ENCODE measurements at places on chromosomes 3 and 15.

- DNase-seq, result no peak
Measured at GRCh38 chr3:184727357-184728009, 15.6 kb upstream of the MAGEF1 start.

DNA sequence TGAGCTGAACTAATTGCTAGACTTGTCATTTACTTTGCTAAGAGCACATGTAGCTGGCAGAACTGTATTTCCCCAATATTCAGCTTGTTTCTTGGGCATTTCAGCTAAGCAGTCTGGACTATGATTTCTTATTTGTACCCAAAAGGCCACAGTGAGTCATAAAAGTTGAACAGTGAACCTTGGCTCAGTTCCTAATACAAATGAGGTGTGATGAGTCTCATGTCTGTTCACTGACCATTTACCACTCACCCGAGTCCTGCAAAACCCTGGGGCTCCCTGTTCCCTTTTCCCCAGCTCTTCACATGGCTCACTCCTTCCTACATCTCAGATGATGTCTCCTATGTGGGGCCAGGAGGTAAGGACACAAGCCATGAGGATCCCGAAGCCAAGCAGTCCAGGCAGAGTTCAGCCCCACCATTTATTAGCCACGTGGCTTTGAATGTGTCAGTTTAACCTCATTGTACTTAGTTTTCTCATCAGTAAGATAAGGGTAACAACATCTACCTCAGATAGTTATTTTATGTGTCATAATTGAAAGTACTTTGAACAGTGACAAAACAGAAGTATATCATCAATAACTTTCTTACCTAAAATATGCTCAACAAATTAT lies 239.3 kb downstream of the IL5RA start:
- DNase-seq, result no peak

DNA sequence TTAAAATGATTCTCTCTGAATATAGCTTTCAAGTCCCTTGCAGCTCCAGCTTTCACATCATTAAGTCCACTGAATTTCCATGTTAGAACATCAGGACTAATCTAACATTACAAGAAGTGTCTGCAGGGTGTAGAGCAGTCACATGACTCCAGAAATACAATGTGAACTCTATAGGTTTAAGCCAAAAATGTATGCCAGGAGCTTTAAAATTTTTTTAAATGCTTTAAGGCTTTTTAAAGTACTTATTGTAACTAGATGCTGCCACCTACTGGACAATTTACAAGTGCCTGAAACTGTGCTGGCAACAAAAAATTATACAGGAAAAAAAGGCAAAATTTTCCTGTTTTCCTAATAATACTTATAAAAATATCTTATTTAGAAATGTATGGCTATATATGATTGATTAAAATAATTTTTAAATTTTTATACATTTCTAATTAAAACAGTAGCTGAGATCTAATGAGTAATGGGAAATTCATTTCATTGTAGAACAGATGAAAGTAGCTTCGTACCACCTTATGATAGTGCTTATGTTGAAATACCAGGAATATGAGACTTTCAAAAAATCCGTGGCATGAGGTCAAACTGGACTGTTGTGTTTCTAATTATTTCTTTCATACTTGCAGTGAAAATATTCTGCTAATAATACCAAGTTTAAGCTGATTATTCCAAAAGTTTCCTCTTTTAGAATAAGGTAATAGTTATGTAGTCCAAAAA lies 25.7 kb downstream of the FSIP1 start:
- DNase-seq, result no peak

DNA sequence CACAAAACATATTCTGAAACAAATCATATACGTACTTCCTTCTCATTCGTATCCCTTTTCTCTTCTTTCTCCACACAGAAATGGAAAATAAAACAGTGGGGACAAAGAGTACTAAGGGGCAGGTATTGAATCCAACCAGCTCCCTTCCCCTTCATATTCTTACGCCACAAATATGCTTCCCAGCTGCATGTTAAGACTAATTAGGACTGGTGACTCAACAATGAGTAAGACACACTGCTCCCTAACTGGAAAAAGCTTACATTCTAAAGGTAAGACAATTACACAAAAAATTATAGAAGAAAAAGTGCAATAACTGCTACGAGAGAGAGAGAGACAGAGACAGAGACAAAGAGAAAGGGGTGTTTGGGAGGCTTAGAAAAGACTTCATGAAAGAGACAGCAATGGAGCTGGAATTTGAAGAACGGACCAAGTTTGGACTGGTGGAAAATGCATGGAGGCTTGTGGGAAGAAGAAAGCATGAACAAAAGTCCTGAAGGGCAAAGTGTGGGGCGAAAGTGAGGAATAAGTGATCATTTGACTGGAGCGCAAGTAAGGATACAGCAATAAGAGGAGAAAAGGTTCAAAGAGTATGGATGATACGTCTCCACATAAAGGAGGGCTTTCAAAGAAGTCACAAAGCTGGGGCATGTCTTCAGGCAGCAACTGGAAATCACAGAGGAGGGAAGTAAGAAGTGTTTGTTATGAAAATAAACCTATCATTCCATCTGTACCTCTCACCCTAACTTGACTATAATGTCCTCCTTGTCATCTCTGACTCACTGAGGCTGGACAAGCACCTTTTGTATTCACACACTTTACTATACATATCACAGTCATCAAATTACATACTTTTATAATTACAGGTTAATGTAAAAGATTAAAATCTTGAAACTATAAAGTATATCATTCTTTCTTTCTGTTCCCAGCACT lies 49.2 kb downstream of the RYK start:
- DNase-seq, result no peak

DNA sequence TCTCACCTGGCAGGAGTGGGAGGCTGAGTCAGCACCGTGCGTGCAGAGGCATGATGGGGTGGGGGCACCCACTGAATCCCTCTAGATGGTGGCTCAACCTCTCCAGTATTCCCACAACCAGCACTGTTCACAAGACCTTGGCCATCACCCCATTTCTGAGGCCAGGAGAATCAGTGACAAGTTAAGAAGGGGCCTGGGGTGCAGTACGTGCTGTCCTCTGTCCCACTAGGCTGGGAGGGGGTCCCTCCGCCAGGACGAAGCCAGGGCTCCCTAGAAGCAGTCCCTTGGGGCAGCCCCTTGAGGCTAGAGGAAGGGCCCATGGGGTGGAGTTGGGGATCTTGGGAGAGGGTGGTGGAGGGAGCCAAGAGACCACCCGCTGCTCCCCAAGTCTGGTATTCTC lies 4.8 kb downstream of the MYL3 start:
- DNase-seq, result no peak

- no peak for DNase-seq
Measured at GRCh38 chr3:56688191-56688590, 5.1 kb upstream of the TASOR start.

GRCh38 chr3:131762981-131763564 lies 260.3 kb upstream of the MRPL3 start:
- DNase-seq, result no peak

GRCh38 chr3:115227461-115227860 lies 80.4 kb upstream of the ZBTB20 start:
- no peak for DNase-seq

DNA sequence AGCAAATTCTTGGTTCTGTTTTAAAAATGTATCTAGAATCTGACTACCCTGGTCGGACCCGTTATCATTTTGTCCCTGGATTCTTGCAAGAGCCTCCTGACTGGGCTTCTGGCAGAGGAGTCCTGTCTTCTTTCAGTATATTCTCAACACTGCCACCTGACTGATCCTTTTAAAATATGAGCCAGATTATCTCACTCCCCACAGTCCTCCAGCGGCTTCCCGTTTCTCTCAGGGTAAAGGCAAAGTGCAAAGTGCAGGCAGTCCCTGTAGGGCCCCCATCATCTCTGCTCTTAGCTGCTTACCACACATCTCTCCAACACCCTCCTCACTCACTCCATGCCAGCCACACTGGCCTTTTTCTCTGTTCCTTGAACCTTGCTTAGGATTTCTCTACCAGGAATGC lies 28.4 kb downstream of the CRTC3 start:
- no peak for DNase-seq

DNA sequence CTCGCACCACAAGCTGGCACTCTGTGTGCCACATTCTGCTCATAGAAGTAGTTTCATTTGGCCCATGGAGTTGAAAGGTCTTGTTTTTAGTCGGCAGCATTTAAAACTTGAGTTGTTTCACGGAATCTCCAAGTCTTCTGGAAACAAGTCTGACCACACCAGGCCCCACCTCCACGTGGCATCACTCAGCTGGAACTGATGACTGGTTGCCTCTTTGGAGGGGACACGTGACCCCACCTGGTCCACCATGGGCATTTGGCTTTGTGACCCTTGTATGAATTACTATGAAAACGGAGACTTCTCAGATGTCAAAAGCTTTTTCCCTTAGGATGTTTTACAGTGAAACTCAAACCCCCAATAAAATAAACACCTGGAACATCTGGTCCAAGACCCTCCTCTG lies 74.9 kb downstream of the NTRK3 start:
- no peak for DNase-seq

DNA sequence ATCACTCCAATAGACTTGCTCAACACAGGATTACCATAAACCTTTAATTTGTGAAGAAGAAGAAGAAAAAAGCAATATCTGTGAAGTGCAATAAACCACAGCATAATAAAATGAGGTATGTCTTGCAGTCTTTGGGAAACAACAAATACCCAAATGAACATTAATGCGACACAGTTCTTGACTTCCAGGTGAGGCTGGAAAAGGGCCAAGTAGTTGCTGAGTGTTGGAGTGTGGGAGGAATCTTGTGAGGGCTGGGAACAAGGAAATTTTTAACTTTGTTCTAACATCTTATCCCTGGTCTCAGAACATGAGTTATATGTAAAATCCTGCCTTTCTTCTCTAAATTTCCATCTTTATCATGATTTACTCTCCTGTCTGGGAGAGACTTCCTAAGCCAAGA lies 206.5 kb downstream of the DTWD1 start:
- DNase-seq, result no peak

- no peak for DNase-seq
Measured at GRCh38 chr15:99962006-99962561, 228.8 kb upstream of the LYSMD4 start.

DNA sequence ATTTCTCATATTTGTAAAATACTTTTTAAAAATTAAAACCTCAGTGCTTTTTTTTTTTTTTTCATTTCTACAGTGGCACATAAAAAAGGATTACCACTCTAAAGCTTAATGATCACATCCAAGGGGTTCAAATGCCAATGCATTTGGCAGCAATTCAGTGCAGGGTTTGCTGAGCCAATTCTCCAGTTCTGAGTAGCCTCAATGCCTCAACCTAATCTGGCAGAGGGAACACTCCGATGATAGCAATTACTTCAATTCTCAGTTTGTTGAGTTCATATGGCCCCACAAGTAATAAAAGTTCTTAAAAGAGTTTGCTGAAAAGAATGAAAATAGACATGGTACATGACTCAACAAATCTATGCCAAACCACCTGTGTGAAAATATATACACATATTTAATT lies 79.3 kb upstream of the RBMS3 start:
- no peak for DNase-seq

DNA sequence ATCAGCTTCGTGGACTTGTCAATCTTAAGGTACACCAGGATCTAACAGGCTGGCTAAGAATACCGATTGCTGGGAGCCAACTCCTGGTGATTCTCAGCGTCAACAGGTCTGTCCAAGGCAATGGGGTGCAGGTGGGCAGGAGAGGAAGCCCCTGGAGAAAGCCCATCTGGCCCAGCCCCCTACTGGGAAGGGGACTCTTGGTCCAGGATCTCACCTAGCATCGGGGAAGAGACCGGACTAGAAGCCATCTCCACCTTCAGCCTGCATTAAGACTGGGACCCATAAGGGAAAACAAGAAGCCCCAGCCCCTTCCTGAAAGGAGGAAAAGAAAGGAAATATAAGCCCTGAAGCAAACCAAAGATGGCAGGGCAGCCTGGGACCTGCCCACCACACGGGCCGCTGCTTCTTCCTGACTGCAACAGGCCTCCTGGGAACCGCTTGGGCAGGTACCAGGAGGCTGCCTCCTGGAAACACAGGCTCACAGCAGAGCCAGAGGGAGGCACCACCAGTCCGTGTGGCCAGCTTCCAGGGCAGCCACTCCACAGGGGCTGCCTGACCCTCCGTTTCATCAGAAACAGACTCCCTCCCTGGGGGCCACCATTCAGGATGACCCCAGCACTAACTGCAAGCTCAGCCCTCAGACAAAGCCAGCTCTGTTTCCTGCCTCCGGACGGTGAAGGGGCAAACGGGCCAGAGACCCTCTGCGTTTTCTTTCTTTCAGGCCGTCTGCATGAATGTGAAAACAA lies 100.2 kb downstream of the LRIG1 start:
- no peak for DNase-seq

DNA sequence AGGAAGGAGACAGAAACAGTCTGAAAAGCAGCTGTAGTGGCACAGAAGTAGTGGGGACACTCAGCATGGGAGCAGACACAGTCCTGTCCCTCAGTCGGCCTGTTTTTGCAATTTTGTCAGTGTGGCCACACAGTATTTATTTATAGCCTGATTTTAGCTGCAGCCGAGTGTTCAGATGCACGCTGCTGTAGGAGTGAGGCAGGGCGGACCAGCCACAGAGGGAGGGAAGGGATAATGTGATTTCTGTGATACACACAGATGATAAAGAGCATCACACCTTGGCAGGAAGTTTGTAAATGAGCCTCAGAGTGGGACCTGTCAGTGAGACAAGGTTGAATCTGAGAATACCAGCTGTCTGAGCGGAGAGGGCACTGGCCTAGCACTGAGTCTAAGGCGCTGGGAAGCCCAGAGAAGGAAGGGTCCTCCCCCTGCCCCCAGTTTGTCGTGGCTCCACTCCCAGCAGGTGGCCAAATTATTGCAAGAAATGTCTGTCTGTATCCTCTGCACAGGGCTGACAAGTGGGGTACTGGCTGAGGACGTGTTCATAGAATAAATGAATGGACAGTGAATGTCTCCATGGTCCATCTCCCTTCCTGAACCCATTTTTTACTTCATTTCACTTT lies 3.8 kb downstream of the PSTPIP1 start:
- DNase-seq, result no peak

- no peak for DNase-seq
Measured at GRCh38 chr3:169090559-169090958, 573.0 kb downstream of the MECOM start.

GRCh38 chr3:60767536-60767935 lies 483.7 kb downstream of the FHIT start:
- DNase-seq, result no peak

GRCh38 chr3:130925628-130926027 lies 31.7 kb downstream of the ATP2C1 start:
- no peak for DNase-seq

GRCh38 chr15:55387027-55387426 lies 21.1 kb downstream of the CCPG1 start:
- no peak for DNase-seq

DNA sequence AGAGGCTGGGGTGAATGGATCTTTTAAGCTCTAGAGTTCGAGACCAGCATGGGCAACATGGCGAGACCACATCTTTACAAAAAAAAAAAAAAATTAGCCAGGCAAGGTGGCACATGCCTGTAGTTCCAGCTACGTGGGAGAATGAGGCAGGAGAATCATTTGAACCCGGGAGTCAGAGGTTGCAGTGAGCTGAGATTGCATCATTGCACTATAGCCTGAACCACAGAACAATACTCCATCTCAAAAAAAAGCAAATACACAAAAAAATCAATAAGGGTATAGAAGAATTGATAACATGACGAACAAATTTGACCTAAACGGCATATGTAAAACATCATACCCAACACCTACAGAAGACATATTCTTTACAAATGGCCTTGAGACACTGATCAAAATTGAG lies 668.4 kb downstream of the MECOM start:
- DNase-seq, result no peak

Data from stimulated activated CD8-positive, alpha-beta memory T cell treated with anti-CD3 and anti-CD28 coated beads, Interleukin-4, amount 100 ng/mL, for 1 hour (primary cell).